ENCODE measurements at places on chromosomes 12 and 14.

DNA sequence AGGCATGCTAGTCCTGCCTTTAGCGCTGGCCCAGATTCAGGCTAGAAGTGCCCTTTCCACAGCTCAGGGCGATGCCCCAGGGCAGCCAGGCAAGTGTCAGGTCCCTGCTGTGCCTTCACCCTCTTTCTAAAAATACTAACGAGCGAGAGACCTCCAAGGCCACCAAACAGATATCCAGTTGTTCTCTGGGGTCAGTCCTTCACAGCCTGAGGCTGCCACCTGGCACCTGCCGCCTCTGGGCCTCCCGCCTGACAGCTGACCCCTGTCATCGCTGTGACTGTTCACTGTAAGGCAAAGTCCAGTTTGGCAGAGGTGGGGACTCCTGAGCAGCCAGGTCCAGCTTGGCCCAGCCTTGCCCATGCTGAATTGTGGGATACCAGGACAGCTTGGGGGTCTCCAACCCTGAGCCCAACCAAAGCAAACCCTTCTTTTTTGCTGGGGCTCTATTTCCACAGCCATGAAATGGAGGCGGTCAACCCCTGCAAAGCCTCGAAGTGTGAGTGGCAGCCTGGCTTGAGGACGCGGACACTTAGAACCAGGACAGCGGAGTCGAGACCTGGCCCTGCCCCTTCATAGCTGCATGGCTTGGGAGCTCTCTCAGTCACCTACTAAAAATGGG lies 79.9 kb downstream of the NINJ2 start:
- no peak for DNase-seq

DNA sequence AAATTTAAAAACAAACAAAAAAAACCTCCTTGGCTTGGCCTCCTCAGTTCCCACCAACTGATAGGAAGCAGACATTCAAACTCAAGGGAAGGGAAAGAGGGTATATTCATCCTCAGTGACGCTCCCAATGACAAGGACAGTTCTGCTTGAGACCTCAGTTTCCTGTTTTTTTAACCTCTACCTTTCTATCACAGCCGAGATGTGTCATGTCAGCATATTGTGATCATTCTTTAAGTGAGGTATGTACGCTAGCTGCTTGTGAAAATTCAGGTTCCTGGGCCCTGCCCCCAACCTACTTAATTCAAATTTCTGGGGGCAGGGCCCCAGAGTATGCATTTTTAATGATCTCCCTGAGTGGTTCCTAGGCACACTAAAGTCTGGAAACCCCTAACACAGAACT lies 611.9 kb upstream of the TBX3 start:
- no peak for DNase-seq

- peak; percentile 53 for DNase-seq
Measured at GRCh38 chr14:77761205-77761931, 412 bp upstream of the SNW1 start.

GRCh38 chr12:43425361-43425760 lies 126.6 kb downstream of the ADAMTS20 start:
- DNase-seq = no peak

- peak; percentile 95 for DNase-seq
Measured at GRCh38 chr12:13100882-13101769, 2.3 kb downstream of the GSG1 start.

GRCh38 chr12:31506515-31507306 lies 84.2 kb downstream of the DENND5B start:
- peak; percentile 91 for DNase-seq

DNA sequence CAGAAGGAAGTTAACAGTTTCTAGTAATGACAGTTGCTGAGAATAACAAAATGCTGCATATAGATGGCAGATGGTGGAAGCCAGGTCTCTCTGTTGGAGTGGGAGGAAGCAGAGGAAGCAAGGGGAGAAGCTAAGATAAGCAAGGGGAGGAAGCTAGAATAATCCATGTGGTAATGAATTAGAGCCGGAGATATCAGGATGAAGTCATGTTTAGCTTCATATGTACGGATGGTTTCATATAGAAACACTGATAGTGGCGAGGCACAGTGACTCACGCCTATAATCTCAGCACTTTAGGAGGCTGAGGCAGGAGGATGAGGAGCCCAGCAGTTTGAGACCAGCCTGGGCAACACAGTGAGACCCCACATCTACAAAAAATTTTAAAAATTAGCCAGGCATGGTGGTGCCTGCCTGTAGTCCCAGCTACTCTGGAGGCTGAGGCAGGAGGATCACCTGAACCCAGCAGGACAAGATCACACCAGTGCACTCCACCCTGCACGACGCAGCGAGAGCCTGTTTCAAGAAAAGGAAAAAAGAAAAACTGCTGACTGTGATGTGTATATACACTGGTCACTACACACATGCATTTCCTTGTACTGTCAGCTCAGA lies 49.2 kb downstream of the ANAPC7 start:
- no peak for DNase-seq

DNA sequence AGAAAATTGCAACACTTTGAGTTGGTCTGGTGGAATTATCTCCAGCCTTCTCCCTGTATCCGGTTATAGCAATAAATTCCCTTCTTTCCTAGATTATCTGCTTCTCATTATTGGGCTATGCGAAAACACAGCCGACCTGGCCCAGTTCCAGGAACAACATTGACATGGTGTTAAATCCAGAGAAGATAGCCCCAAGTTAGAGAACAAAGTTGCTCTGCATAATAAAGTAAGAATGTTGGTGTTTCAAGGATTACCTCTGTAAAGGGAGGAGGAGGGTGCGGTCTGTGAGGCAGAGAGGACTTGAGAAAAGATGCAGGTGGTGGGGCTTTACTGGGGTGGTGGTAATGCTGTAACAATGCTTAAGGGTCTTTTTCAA lies 12.1 kb downstream of the TCL1A start:
- DNase-seq = peak; percentile 28

DNA sequence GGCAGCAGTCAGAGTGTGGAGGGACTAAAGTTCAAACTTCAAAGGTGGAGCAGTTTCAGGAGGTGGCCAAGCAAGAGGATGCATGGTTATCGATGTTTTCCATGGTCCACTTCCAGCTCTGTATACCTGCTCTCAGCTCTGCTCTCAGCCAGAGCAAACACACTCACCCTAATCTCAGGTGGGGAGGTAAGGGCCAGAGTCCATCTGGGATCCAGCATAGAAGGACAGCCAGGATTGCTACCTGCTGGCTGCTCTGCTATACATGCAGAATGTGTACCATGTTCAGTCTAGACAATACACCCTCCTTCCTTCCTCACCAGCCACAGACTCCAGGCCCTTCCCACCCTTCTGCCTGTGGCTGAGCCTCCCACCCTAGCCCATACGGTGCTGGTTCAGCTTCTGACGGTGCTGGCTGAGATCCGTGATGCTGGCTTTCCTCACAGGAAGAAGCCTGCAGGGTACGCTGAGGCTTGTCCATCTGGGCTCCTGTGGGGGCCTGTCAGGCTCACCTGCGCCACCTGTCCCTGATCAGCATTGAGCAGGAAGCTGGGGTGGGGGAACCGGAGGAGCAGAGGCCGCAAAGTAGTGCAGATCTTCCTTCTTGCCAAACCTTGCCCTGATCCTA lies 2.4 kb downstream of the CBLN3 start:
- DNase-seq = no peak

DNA sequence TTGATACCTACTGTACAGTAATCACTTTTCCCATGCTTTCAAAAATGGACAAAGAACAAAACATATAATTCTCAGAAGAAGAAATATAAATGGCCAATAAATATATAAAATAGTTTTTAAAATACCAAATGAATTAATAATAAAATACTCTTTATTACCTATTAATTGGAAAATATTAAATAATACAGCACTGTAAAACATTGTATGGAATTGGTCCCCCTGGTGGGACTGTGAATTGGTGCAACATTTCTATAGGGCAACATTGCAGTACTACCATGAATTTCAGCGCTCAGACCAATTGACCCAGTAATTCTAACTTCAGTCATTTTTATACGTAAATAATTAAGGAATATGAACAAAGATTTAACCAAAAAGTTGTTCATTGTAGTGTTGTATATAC lies 162.6 kb downstream of the PELI2 start:
- DNase-seq = no peak

DNA sequence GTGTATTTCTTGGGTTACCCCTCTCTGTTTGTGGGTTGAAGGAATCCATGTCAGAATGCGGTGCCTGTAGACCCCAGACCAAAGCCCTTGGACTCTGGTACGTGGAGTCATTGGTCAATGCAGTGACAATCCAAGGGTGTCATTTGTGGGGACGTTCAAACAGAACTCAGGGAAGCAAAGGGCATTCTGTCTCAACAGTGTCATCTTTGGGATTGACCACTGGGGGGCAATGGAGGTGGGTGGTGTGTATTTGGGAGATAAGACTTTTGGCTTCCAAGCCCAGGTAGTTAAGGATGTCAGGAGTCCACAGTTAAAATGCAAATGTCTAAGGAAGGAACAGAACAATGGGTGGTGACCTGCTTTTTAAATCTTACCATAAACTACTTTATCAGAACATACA lies 54.6 kb upstream of the CCDC175 start:
- no peak for DNase-seq

GRCh38 chr12:45407981-45408728 lies 192.3 kb downstream of the ANO6 start:
- DNase-seq = no peak

GRCh38 chr12:108232565-108232964 lies 103.5 kb downstream of the WSCD2 start:
- no peak for DNase-seq

DNA sequence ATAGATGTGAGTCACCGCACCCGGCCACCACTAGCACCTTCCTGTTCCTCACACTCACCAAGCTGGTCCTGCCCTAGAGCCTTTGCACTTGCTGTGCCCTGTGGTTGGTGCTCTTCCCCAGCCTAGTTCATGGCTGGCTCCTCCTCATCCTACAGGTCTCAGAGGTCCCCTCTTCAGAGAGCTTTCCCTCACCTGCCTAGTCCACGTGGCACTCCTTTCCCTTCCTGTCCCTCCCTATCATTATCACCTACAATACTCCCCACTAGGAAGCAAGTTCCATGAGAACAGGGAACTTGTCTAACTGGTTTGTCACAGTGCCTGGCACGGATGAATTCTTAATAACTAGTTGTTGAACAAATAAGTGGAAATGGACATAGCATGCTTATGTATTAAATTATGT lies 24.0 kb upstream of the TMED10 start:
- no peak for DNase-seq

GRCh38 chr12:8823565-8824300 lies 1.3 kb downstream of the A2ML1 start:
- DNase-seq = peak; percentile 19
